Prostate gland (tissue), 2 donors: ENCODE measurements at places on chromosomes 2 and 18. TPM values are rescaled to one million over a fixed set of nuclear protein-coding genes. Genes with fewer than 3 reads are reported as not detected.

GRCh38 chr2:69716555-69717120 is 25.3 kb upstream of the ANXA4 start:
- H3K27ac ChIP-seq: no peak overlapping the region
- H3K4me3 ChIP-seq: no peak overlapping the region
- no peaks in the 10 kb centered on the region for H3K36me3 ChIP-seq
- no peak for DNase-seq
- H3K4me1 ChIP-seq: no peaks in the 10 kb centered on the region

GRCh38 chr2:109269706-109270504 is 140.9 kb downstream of the SH3RF3 start:
- peak; percentile 38 for DNase-seq
- H3K4me1 ChIP-seq: no peaks in the 10 kb centered on the region
- no peaks in the 10 kb centered on the region for H3K27me3 ChIP-seq

GRCh38 chr2:197297772-197298318 is 12.7 kb downstream of the ANKRD44 start:
- no peaks in the 10 kb centered on the region for H3K4me1 ChIP-seq
- H3K4me3 ChIP-seq: no peak overlapping the region
- no peak for DNase-seq
- H3K27me3 ChIP-seq: no peaks in the 10 kb centered on the region

GRCh38 chr2:8045081-8045614 is 636.7 kb upstream of the ID2 start:
- H3K36me3 ChIP-seq: no peaks in the 10 kb centered on the region
- H3K27me3 ChIP-seq: no peaks in the 10 kb centered on the region
- no peak for DNase-seq
- no peak overlapping the region for H3K4me3 ChIP-seq

GRCh38 chr2:147097747-147098146 is 747.1 kb upstream of the ACVR2A start:
- no peak overlapping the region for H3K4me3 ChIP-seq
- H3K27me3 ChIP-seq: no peaks in the 10 kb centered on the region
- no peaks in the 10 kb centered on the region for H3K36me3 ChIP-seq
- H3K27ac ChIP-seq: no peak overlapping the region

SLC11A1 gene
- total RNA-seq: 11.4 TPM

IL36A gene
- total RNA-seq: not detected

PRSS56 gene
- not detected for total RNA-seq

SCYGR4 gene
- not detected for total RNA-seq

LOXHD1 gene
- 1.4 TPM for total RNA-seq
